ENCODE measurements at places on chromosomes 16 and 17.

DNA sequence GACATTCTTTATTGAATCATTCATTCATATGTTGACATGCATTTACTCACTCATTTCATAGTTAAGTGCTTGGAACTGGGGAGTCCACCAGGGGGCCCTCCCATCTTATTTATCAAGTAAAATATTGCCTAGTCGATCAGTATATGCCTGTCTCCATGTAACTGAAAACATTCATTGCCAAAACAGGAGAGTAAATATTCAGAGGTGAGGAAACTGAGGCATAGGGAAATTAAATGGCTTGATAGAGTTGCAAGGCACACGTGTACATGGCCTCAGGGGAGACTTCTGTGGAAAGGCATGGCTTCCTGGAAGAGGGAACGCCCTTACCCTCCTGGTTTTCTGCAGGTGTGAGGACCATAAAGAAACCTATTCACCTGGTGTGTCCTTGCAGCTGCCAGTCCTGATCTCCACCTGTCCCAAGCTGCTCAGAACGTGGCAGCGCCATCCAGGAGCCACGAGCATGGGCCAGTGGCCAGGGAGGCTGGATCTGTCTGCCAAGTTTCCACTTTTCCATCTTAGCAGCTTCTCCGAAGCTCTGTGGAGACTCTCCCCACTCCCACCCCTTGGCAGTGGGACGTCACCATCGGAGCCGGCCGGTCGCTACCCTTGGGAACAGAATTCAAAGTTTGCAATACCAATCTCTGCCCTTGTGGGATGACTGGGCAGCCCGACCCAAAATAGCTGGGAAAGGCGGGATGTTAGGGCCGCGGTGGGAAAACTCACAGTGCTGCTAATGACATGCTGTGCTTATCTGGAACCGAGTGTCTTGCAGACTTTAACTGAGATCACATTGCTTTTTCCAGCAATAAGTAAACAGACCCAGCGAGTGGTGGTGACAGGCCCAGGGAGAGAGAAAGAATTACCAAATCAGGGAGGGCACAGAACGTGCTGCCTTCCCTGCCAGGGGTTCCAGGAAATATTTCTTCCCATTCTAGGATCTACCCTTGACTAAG is 4.1 kb upstream of the C1QTNF1 start:
- DNase-seq, result no peak

- no peak for DNase-seq
These were observed 30.5 kb downstream of the PTRH2 start for GRCh38 chr17:59676716-59677115.

DNA sequence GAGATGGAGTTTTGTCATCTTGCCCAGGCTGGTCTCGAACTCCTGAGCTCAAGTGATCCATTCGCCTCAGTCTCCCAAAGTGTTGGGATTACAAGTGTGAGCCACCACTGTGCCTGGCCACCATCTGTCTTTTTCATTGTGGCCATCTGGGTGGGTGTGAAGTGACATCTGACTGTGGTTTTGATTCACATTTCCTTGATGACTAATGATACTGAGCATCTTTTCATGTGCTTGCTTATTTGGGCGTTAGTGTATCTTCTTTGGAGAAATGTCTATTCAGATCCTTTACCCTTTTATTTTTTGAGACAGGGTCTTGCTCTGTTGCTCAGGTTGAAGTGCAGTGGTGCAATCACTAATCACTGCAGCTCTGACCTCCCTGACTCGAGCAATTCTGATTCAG is 53.9 kb upstream of the ERN1 start:
- no peak for DNase-seq

- no peak for DNase-seq
These were observed 98.6 kb downstream of the CYTH1 start for GRCh38 chr17:78683408-78683961.

DNA sequence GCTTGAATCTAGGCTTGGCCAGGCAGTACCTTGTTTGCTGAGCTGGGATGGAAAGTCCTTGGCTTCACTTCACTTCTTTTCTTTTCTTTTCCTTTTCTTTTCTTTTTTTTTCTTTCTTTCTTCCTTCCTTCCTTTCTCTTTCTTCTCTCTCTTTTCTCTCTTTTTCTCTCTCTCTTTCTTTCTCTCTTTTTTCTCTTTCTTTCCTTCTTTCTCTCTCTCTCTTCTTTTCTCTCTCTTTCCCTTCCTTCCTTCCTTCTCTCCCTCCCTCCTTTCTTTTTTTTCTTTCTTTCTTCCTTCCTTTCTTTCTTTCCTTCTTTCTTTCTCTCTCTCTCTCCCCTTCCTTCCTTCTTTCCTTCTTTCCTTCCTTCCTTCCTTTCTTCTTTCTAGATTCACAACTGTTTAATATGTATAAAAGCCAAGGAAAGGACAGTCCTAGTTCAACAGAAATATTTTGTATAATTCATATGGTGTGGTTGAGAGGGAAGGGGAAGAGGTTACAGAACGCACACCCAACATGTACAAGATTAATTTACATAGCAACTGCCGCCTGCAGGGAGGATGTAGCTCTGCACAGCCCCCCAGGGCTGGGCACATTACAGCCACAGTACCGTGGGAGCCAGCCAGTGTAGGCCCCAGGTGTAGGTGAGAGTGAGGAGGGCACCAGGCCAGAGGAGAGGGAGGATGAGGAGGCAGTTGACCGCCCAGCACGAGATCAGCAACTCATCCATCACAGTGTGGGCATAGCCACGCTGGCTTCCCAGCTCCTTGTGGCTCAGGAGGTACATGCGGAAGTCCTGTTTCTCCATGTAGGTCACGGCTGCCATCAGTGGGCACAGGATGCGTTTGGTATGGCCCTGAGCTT is 9.7 kb upstream of the ITGB3 start:
- no peak for DNase-seq

GRCh38 chr16:58280146-58280845 is 14.5 kb downstream of the PRSS54 start:
- no peak for DNase-seq

DNA sequence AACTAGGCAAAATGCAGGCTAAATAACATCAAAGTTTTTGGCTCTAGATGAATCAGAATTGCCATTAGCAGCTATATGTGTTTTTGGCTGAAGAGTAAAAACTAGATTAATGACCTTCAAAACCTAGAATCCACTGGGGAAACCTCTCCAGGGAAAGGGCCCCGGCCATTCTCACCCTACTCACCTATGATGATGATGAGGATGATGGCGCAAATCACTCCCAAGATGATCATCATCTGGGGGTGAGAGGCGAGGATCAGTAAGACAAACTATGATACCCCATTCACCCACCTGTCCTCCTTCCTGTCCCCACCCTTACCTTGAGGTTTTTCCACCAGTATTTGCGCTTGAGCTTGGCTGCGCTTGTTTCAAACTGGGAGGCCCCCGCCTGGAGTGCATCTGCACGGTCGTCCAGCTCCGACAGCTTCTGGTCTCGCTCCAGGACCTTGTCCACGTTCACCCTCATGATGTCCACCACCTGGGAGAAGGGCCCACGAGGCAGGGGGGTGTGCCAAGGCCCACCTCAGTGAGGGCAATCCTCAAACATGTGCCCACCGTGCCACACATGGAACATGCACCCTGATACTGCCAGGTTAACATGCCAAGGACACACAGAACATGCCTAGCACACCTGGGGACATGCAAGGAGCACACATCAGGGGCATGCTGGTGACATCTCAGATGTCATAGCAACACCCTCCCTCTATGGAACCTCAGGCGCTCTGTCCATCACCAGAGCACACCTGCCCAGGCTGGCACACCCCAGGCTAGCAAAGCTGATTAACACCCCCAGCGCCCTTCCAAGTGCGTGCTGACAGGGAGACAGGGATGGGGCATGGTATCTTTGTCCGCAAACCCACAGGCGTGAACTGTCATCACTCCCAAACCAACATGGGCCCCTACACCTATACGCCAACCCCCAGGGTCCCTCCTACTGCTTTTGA is 1.2 kb downstream of the VAMP2 start:
- no peak for DNase-seq

DNA sequence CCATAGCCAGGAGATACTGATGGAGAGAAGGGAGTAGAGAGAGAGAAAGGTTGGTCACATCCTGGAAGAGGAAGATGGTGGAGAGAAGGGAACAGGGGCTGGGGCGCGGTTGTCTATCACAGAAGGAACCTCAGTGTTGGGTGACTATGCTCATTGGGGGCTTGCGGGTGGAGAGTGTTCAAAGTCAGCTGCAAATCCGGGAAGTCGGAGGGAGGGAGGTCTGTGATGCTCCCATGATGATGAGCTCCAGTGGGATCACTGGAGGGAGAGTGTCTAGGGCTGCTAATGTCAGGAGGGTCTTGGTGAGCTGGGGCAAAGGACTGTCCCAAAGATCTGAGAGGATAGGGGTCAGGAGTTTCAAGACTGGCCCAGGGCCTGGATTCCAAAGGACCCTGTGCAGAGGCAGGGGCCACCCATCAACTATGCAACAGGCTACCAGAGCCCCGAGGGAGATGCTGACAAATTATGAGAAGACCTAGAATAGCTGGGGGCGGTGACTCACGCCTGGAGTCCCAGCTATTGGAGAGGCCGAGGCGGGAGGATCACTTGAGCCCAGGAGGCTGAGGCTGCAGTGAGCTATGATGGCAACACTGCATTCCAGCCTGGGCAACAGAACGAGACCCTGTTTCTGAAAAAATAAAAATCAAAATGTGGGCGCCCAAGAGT is 2.6 kb downstream of the SPDYE4 start:
- no peak for DNase-seq

GRCh38 chr17:82294064-82294773 is 20.7 kb upstream of the CSNK1D start:
- no peak for DNase-seq

- no peak for DNase-seq
These were observed 74.1 kb downstream of the NTN1 start for GRCh38 chr17:9095390-9095789.

DNA sequence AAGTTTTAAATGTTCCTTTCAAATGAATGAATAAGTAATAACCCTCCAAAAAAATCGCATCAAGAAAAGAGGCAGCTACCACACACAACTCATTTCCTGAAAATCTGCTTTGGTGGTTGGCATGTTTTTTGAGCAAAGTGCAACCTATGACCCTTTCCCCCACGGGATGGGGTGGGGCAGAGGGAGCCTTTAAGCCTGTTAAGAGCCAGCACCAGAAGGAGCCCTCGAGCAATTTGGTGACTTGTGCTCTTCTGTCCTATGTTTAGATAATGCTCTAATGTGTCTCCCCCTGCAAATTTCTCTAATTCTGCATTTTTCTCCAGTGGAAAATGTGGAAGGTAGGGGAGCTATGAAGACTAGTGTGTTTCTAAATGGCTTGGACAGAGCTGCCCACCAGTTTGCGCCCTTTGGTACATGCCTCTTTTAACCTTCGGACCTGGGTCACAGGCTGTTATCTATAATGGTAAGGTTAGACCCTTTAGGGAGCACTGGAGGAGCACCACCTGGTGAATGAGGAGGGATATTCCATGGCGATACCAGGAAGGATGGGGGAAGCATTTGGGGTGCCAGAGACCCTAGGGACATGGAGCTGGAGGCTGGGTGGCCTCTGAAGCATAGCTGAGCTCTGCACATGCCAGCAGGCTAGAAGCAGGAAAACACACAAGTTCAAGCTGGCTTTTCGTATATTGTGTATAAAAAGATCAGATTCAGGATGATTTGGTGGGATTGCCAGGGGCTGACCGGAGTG is 1.6 kb downstream of the PYCARD start:
- DNase-seq, result no peak

GRCh38 chr16:31090540-31090939 is 1.8 kb upstream of the PRSS53 start:
- no peak for DNase-seq

GRCh38 chr17:57342963-57343589 is 86.8 kb downstream of the MSI2 start:
- no peak for DNase-seq

- DNase-seq, result no peak
These were observed 64.8 kb upstream of the ADAMTS18 start for GRCh38 chr16:77499373-77500285.

DNA sequence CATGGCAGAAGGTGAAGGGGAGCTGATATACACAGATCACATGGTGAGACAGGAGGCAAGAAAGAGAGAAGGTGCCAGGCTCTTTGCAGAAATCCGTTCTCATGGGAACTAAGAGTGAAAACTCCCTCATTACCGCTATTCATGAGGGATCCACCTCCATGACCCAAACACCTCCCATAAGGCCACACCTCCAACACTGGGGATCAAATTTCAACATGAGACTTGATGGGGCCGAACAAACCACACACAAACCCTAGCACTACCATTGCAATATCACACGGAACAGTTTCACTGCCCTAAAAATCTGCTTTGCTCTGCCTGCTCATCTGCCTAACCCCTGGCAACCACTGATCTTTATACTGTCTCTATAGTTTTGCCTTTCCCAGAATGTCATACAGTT is 34.8 kb downstream of the C17orf67 start:
- DNase-seq, result no peak

- no peak for DNase-seq
These were observed 6.5 kb downstream of the MT1X start for GRCh38 chr16:56688762-56689161.

DNA sequence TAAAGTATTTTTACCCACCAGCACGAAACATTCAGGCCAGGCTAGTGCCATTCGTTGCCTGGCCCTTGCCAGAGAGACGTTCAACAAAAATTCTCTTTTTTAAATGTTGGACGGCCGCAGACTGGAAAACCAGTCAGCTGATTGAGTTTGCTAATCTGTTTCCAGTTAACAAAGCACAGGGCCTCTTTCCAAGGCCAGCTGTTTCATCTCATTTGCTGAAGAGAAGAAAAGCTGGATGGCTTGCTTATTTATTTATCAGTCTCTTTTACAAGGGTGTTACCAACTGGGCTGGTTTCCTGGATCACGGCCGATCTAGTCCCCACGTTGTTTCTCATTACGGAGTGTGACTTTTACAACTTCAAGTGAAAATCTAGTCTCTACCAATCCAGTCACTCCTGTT is 418.7 kb upstream of the DYNLRB2 start:
- DNase-seq, result no peak

DNA sequence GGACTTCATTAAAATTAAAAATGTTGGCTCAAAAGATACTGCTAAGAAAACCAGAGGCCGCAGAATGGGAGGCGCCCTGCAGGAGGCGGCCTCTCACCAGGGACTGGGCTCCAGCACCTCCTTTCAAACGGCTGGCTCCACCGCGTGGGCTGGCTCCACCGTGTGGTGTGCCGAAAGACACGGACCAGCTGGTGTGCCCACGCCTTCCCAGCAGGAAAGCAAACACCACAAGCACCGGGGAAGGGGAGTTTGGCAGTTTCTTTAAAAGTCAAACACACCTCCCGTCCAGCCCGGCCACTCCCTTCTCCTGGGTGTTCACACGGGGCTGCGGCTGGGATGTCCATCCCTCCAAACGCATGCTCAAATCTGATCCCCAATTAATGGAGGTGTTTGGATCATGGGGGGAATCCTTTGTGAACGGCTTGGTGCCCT is 13.9 kb downstream of the HAGH start:
- peak; percentile 33 for DNase-seq

GRCh38 chr17:19567216-19568015 is 33.8 kb downstream of the SLC47A1 start:
- no peak for DNase-seq

- no peak for DNase-seq
These were observed 38.4 kb upstream of the CBFA2T3 start for GRCh38 chr16:89015271-89015859.

GRCh38 chr16:79687249-79688130 is 87.0 kb upstream of the MAF start:
- no peak for DNase-seq
